ENCODE measurements at places on chromosomes 13 and 19.

GRCh38 chr19:13958043-13958442, 5.7 kb downstream of the DCAF15 start:
- no peak for DNase-seq

DNA sequence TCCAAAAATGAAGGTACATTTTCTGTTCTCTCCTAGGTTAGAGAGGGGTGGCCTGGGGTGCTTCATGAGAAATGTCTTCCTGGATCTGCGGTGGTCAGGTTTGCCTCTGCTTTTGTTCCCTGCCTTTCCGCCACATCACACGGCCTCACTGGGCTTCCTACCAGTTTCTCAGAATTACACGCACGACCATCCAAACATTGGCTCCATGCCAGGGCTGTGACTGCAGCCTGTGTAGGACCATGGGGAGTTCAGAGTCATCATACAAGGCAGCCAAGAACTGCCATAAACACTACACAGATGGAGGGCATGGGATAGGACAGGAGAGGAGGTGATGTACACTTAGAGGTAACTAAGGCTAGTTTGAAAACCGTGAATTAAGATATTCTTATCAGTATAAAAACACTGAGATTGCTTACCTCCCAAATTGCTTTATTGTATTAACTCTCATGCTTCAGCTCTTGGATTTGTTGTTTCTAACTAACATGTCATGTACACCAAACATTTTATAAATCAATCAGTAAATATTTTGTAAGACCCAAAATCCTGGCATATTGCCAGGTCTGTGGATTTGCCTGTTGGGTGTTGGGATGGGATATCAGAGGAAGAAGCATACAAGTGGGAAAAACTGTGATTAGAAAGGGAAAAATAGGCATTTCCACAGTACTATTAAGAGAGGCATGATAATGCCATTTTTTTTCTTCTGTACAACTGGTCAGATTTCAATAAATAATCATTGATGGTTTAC, 45.2 kb downstream of the CDADC1 start:
- DNase-seq: no peak

DNA sequence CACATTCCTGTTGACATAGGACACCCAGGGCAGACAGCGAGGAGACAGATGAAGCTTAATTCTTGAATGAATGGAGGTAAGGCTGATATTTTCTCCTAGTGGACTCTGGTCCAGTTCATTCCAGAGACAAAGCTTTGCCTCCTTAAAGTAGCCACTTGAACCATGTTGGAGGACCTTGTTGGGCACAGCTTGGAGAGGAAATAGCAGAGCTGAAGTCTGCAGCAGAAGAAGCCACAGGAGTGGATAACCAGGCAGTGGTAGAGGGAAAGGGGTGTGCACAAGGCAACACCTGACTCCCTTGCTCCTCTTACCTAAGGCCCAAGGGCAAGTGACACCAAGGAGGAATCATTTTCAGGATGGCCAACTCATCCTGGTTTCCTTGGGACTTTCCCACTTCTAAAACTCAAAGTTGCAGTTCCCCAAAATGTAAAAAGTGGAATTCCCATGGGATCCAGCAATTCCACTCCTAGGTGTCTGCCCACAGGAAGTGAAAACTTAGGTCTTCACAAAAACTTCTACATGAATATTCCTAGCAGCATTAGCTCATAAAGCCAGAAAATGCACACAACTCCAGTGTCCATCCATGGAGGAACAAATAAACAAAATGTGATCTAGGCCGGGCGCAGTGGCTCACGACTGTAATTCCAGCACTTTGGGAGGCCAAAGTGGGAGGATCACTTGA, 6.6 kb upstream of the RFX2 start:
- no peak for DNase-seq

- no peak for DNase-seq
Observed at GRCh38 chr13:23610966-23611491, 40.8 kb downstream of the TNFRSF19 start.

- DNase-seq: no peak
Observed at GRCh38 chr13:110280231-110280813, 26.6 kb downstream of the COL4A1 start.

- no peak for DNase-seq
Observed at GRCh38 chr19:55391702-55392615, 6.2 kb downstream of the RPL28 start.

- no peak for DNase-seq
Observed at GRCh38 chr13:105929505-105929904, 606.0 kb downstream of the EFNB2 start.

GRCh38 chr13:60090574-60090973, 73.2 kb downstream of the DIAPH3 start:
- no peak for DNase-seq

GRCh38 chr19:42571116-42571515, 23.6 kb downstream of the CEACAM8 start:
- DNase-seq: no peak

GRCh38 chr13:47226516-47226915, 329.7 kb upstream of the HTR2A start:
- no peak for DNase-seq

DNA sequence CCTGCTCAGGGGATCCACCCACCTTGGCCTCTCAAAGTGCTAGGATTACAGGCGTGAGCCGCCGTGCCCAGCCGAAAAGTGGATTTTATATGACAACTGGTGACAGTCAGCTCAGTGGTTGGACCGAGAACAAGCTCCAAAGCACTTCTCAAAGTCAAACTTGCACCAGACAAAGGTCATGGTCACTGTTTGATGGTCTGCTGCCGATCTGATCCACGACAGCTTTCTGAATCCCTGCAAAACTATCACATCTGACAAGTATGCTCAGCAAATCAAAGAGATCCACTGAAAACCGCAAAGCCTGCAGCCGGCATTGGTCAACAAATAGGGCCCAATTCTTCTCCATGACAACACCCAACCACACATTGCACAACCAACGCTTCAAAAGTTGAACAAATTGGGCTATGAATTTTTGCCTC, 21.6 kb upstream of the NAA16 start:
- peak; percentile 46 for DNase-seq

- peak; percentile 47 for DNase-seq
Observed at GRCh38 chr19:54114340-54115108, 933 bp downstream of the TFPT start.

- no peak for DNase-seq
Observed at GRCh38 chr13:91167706-91168385, 179.6 kb upstream of the MIR17HG start.

- peak; percentile 15 for DNase-seq
Observed at GRCh38 chr19:57812226-57812625, 2.5 kb downstream of the ZNF552 start.

GRCh38 chr19:32570081-32570785, 10.8 kb upstream of the PDCD5 start:
- peak; percentile 25 for DNase-seq

DNA sequence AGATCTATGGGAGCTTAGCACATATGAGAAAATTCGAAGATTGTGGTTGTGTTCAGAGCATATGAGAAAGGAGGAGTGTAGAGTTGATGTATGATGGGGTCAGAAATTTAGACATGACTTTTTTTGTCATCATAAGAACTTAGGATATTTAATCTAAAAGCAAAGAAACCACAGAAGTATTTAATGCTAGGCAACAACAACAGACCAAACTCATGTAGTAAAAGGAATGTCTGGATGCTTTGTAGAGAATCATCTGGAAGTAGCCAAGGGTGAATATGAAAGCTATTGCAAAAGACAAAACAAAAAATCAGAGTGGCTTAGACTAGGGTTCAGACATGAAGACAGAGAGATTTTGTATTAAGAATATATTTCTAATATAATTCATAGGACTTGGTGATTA, 190.3 kb downstream of the SLITRK1 start:
- no peak for DNase-seq

GRCh38 chr13:78679329-78679728, 20.4 kb upstream of the OBI1 start:
- DNase-seq: no peak

- no peak for DNase-seq
Observed at GRCh38 chr13:19605161-19605955, 28.1 kb upstream of the MPHOSPH8 start.

- no peak for DNase-seq
Observed at GRCh38 chr19:53546758-53547513, 9.0 kb downstream of the ZNF331 start.

GRCh38 chr19:13025819-13026456, 30.7 kb downstream of the NFIX start:
- DNase-seq: no peak

GRCh38 chr13:102347490-102347889, 54.4 kb downstream of the FGF14 start:
- no peak for DNase-seq

GRCh38 chr13:31236211-31236786, 36.5 kb downstream of the B3GLCT start:
- DNase-seq: no peak

- DNase-seq: no peak
Observed at GRCh38 chr19:5110546-5110945, 141.6 kb downstream of the KDM4B start.

DNA sequence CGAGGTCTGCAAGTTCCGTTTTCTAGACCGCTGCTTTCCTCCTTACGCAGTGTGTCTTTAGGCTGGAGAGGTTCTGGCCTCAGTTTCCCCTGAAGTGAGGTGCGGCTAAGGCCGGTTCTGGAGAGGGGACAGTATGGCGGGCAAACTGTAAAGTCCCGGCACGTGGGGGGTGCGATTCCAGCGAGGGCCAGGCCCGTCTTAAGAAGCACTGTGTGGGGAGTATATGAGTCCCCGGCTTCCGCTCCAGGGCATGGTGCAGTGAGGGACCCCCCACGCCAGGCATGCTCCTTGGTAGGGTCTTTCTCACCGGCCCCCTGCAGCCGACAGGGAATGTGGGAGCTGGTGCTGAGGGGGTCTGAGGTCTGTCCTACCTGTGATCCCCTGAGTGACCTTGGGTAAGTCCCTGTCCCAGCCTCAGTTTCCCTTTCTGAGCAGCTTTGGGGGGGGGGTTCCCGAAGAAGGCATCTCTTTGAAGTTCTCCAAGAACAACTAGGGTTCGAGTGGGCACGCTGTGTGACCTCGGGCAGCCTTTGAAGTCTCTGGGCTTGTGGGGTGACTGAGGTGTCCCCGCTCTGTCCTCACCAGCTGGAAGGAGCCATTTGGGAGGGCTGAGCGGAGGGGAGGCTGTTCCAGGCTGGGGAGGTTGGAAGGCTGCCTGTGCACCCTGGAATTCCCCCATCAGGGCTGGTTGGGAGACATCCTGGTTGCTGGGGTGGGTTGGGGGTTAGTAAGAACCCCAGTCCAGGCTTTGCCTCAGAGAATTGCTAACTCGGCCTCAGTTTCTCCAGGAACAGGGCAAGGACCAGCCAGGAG, 1.5 kb downstream of the NFIC start:
- no peak for DNase-seq

GRCh38 chr13:47661076-47661475, 340.0 kb downstream of the SUCLA2 start:
- no peak for DNase-seq

DNA sequence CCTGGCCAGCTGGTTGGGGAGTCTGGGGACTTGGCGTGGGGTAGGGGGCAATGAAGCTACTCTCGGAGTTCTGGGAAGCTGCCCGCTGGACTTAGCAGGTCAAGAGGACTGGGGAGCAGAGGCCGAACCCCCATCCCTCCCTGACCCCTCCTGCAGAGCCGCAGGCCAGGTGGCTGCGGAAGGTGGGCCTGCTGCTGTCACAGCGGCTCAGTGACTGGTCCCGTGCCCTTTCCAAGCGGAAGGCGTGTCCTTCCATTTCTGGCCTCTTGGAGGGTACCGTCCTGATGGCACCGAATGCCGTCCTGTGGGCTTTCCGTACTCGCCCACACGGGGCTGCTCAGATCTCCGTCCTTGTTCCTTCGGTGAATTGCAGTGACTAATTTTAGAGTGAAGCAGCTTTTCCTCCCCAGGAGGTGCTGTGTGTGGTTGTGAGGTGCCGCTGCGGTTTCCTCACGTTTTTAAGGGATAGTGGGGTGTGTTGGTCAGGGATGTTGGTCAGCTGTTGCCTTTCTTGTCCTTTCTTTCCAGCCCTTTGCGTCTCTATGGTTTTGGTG, 20.8 kb downstream of the DOT1L start:
- DNase-seq: no peak

GRCh38 chr19:5186293-5187050, 154.1 kb downstream of the PTPRS start:
- no peak for DNase-seq

GRCh38 chr13:49314344-49314882, 66.7 kb downstream of the CDADC1 start:
- no peak for DNase-seq

DNA sequence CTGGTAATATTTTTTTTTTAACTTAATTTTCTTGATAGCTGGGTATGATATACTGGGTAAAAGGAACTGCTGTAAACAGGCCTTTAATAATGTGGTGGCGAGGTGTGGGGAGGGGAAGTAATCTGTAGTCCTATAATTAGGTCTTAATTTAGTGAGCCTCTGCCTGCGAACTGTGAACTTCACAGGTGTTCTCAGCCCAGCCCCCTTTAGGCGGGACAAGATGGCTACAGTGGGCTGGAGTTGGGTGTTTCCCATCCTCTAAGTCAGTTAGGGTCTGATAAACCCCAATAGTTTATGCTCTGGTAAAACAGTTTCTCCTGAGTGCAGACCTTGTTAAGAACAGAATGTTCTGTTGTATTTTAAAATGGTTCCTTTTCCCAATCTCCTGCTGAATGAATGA, 97.6 kb upstream of the SERP2 start:
- no peak for DNase-seq

GRCh38 chr13:64684685-64685431, 2545.3 kb downstream of the PCDH9 start:
- no peak for DNase-seq

DNA sequence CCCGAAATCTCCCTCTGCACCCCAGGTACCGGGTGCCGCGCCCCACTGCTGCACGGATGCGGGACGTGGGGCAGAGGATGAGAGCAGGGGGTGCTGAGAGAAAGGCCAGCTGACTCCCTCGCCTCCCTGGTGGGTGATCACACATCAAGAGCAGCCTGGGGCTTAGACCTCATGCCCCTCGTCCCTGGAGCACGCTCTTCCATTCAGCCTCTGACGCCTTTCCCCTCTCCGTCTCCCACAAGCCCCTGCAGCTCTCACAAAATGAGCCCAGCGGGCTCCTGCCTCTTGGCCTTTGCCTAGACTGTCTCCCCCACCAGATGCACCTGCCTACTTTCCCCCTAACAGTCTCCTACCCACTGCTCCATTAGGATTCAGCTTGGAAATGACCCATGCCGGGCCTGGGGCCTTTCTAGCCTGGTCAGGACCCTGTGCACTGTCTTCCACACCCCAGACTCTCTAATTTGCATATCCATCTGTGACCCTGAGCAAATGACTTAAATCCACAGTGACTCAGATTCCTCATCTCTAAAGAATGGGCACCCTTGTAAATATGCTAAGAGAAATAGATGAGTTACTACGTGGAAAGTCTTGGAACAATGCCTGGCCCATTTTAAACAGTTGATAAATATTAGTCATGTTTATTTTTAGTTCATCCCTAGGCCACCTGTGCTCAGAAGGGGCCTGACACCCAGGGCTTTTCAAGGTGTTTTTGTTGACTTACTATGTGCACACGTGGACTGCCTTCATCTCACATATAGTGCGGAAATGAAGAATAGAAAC, 582 bp upstream of the PTPRH start:
- no peak for DNase-seq

GRCh38 chr19:17245535-17245984, at the start of gene NR2F6:
Gene NR2F6 (minus strand): TSS chr19:17245919. CDS start chr19:17245220, 699 bp downstream.
- DNase-seq: no peak
